ENCODE measurements at places on chromosomes 2 and 18.

- no peak for DNase-seq
These were observed 70.1 kb upstream of the BZW1 start for GRCh38 chr2:200741468-200742202.

DNA sequence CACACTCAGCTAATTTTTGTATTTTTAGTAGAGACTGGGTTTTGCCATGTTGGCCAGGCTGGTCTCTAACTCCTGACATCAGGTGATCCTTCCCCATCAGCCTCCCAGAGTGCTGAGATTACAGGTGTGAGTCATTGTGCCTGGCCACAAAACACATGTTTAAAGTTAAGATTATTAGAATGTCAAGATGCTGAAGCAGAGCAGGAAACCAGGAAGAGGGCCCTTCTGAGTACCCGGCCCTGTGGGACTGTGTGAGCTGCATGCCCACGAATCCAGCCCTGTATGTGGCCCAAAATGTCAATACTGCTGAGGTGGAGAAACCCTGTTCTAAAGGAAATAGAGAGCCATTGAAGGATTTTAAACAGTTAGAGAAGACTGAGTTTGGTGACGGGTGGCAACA lies 31.0 kb upstream of the REV1 start:
- DNase-seq: no peak

- no peak for DNase-seq
These were observed 7.0 kb downstream of the GCFC2 start for GRCh38 chr2:75703589-75704287.

GRCh38 chr2:41735006-41735405 lies 312.8 kb upstream of the PKDCC start:
- no peak for DNase-seq

GRCh38 chr18:44411976-44412375 lies 268.7 kb upstream of the SETBP1 start:
- no peak for DNase-seq

DNA sequence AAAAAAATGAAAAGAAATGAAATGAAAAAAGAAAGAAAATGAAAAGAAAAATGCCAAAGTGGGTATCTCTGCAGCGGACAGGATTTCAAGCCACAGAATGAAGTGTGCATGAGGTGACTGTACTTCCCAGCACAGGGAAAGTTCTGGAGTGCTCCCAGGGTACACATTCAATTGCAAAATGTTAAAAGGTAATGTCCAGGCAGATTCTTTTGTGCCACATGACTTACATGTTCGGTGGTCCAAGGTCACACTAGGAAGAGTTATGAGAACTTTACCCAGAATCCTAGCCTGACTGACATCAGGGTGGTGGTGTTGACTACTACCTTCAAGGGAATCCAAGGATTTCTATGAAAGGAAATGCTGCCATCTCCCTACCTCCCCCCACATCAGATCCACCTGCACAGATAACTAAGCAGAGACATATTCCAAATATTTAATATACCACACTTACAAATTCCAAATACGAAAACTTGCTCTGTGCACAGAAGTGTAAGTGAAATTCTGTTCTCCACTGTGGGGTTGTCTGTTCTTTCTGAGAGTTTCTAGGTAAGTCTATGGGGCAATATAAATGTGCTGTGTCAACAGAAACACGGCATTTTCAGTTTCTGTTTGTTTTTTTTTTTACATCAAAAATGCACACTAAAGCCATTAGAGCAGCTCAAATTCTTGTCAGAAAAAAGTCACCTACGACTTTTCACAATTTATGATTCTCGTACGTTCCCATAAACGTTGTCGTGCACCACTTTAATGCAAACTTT lies 56.6 kb downstream of the CABYR start:
- no peak for DNase-seq

GRCh38 chr2:70779911-70780545 lies 10.4 kb downstream of the FIGLA start:
- no peak for DNase-seq

GRCh38 chr2:234595829-234596228 lies 98.9 kb upstream of the ARL4C start:
- no peak for DNase-seq

DNA sequence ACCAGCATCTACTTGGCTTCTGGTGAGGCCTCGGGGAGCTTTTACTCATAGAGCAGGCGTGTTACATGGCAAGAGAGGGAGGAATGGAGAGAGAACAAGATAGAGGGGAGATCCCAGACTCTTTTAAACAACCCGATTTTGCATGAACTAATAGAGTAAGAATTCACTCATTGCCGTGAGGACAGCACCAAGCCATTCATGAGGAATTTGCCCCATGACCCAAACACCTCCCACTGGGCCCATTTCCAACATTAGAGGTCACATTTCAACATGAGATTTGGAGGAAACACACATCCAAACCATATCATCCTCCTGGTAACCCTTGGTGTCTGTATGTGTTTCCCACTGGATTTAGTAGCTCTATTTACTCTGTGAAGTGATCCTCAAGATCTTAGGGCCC lies 249.9 kb upstream of the SP5 start:
- no peak for DNase-seq

GRCh38 chr2:45013229-45014015 lies 4.2 kb upstream of the SIX2 start:
- no peak for DNase-seq

DNA sequence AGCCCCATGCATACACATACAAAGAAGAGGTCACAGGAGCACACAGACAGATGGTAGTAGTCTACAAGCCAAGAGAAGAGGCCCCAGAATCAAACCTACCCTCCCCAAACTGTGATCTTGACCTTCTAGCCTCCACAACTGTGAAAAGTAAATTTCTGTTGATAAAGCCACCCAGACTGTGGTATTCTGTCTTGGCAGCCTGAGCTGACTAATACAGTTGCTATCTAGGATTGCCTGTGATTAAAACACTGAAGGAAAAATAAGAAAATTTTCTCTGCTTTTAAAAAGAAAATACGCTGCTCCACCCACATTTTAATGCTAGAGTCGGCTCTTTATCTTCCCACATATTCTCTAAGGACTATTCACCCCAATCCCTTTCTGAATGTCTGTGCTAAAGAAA lies 143.7 kb upstream of the TMEM200C start:
- DNase-seq: no peak

DNA sequence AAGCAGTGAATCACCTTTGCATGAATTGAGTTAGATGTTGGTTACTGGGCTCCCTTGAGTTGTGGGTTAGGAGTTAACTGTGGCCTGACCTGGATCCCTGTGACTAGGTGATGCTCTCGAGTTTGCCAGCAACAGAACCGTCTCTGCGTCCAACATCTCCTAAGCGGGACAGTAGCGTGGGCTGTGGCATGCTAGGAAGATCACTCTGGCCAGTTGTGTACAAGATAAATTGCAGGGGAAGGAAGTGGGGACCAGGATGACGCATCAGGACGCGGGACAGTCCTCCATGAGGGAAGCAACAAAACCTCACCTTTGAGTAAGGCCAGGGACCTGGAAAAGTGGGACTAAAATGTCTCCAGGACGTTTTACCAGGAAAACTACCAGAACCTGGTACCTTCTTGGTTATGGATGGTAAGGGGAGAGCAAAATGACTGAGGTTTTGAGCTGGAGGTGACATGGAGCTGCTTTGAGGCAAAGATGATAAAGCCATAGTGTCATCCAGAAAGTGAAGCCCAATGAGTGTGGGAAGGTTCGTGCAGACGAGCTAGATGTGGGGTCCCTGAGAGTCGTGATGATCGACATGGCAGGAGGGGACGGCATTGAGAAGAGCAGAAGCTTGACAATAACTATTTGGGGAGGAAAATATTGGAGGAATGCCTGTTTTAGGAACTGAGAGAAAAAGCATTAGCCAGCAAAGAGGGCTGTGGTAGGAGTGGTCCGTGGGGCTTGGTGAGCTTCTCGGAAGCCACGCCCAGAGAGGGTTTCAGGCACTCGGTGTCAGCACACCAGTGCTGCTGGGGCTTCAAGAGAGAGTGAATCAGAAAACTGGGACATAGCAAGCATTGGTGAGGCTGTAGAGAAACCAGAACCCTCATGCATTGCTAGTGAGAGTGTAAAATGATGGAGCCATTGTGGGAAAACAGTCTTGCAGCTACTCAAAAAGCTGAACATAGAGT lies 95.1 kb downstream of the SMAD7 start:
- DNase-seq: no peak

DNA sequence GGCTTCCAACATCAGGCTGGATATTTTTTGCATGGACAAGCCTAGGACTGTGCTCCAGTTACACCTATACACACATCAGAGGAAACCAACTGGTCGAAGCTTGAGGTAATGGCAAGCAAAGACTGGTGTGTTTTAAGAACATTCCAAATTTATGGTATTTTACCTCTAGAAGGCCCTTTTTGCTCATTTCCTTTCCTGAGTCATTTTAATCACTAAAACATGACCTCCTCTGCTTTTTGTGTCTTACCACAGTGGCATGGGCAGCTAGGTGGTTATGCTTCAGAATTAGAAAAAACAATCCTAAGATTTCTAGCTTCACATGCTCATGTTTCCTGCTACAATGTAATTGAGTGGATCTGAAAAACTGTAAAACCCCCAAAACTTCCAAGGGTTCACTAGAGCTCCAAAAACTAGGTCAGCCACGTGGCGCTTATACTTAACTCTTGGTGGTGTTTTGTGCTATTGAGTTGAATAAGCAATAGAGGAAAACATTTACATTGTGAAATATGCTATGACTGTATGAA lies 30.6 kb upstream of the CHRNA1 start:
- DNase-seq: no peak

DNA sequence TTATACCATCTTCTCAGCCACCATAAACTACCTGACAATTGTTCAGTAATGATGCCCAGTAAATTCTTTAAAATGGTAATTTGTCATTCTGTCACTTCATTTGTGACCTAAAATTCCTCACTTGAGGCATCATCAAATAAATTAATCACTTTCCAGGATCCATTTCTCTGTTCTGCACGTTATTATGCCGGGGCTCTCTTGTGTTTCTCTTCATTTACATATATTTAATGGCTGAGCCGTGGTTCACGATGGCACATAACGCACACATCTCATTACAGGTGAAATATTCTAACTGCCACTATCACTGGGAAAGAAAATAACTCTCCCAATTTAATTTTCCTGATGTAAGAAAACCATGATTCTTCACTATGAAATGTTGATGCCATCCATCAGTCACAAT lies 529.6 kb downstream of the NR4A2 start:
- DNase-seq: no peak
